ENCODE measurements at places on chromosomes 6 and 20.

DNA sequence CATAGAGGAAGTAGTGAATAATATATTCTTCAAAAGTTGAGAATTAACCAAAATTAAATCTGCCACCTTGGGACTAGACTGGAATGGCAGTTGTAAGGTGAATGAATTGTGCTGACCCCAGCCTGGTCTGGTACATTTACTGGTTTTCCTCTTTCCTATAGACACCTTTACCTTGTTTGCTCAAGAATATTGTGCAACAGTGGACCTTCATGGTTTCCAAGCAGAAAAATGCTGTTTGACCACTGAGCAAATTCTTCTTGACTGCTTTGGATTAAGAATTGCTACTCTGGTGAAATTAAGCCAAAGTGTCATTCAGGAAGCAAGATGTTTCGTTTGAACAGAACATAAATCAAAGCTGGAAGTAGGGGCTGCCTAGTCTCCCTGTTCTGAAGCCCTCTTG, 156.6 kb upstream of the TAB2 start:
- DNase-seq: peak; percentile 49

DNA sequence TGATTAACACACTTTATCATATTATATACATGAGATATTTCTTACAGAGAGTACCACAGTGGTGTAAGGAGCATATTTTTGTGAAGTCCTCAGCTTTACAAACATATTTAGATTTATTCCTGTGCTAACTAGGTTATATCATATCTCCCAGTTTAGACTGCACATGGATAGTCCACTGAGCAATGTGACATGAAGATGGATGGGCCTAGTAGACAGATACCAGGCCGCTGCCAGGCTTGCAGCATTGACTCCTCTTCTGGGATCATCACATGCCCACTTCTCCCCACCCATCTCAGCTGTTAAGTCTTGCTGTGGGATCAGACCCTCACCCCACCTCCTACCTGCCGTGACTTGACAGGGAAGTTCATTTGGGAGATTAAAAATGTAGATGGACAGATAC, 95.8 kb downstream of the SLX4IP start:
- DNase-seq: no peak

DNA sequence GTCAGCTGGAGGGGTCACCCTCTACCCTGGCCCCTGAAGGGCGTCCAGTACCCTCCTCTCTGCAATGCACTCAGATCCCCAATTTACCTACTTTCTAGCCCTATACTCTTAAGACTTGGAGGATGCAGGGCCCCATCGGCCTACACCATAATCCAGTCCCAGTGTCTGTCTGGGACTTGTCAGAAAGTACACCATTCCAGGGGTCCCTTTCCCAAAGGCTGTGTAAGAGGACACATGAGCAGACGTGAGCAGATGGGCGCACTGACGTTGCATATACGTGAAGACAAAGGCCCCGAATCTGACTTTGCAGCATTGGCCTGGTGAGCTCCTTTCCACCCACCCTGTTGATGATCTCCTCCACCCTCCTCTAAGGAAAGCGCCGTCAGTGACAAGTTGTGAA, 20.9 kb upstream of the SMOC2 start:
- no peak for DNase-seq

GRCh38 chr6:13538084-13538483, 36.3 kb upstream of the SIRT5 start:
- peak; percentile 55 for DNase-seq

DNA sequence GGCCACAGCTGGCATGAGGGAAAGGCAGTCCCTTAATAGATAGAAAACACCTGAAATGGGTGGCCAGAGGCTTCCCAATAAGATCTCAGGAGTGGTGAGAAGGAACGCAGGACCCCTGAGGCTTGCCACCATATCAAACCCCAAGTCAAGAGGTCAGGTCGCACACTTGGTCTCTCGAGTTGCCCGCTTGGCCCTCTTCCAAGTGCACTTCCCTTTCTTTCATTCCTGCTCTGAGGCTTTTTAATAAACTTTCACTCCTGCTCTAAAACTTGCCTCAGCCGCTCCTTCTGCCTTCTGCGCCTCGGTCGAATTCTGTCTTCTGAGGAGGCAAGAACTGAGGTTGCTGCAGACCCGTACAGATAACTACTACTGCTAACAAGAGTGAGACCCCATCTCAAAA, 64.2 kb downstream of the SLC2A10 start:
- no peak for DNase-seq

DNA sequence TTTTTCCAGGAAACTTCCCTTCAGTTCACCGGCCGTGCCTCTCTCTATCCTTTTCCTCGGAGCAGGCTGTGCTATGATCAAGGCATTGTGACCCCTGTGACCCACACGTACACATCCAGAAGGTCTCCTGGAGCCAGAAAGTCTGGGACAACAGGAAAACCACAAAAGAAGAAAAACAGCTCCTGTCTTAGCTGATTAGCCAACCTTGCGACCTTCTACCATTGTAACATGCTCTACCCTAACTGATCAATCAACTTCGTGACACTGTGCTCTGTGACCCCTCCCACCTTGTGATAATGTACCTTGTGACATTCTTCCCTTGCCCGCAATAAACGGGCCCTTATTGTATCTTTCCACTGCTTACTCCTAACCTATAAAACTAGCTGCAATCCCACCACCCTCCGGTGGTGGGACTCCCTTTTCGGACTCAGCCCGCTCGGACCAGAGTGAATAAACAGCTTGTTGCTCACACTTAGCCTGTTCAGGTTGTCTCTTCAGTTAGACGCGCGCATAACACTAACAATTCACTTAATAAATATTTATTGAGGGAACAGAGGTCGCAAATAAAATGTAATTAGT, 24.2 kb downstream of the ZNF311 start:
- DNase-seq: peak; percentile 100

- DNase-seq: no peak
Measured at GRCh38 chr6:125357515-125358256, 55.9 kb upstream of the HDDC2 start.

GRCh38 chr6:106120406-106120805, 34.3 kb downstream of the PRDM1 start:
- DNase-seq: no peak

GRCh38 chr6:143368426-143368825, 82.1 kb downstream of the ADAT2 start:
- DNase-seq: no peak

GRCh38 chr6:151482290-151482689, 11.5 kb upstream of the CCDC170 start:
- DNase-seq: no peak

DNA sequence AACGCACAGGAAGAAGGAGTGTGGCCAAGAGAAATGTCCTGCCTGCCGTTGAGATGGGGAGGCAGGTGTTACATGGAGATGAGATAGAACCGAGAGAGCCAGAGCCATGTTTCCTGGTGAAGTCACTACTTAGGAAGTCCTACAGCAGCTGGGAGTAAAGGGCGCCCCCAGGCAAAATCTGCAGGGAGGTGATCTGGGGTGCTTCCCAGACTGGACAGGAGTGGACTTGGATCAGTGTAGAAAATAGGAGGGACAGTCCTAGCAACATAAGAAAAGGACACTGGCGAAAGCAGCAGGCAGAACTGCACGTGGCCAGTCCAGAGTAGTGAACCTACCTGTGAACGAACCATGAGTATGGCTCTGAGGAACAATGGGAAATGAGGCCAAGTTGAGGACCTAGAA, 85.3 kb downstream of the CD164 start:
- no peak for DNase-seq

- no peak for DNase-seq
Measured at GRCh38 chr20:43160941-43161340, 28.8 kb downstream of the PTPRT start.

DNA sequence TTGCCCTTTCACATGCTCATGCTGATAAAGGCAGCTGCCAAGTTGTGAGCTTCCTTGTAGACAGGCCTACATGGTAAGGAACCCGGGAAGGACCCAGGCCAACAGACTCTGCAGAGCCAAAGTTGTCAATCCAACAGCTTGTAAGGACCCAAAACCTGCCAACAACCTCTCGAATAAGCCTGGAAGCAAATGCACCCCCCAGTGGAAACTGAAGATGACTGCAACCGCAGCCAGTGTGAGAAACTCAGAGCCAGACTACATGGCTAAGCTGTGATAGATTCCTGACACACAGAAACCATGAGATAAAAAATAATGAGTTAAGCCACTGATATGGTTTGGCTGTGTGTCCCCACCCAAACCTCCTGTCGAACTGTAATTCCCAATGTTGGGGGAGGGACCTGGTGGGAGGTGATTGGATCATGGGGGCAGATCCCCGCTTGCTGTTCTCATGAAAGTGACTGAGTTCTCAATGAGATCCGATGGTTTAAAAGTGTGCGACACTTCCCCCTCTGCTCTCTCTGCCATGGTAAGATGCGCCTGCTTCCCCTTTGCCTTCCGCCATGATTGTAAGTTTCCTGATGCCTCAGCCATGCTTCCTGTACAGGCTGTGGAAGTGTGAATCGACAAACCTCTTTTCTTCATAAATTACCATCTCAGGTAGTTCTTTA, 18.8 kb upstream of the CLPSL2 start:
- DNase-seq: peak; percentile 75

GRCh38 chr6:37741757-37742400, 44.2 kb upstream of the MDGA1 start:
- DNase-seq: peak; percentile 30

DNA sequence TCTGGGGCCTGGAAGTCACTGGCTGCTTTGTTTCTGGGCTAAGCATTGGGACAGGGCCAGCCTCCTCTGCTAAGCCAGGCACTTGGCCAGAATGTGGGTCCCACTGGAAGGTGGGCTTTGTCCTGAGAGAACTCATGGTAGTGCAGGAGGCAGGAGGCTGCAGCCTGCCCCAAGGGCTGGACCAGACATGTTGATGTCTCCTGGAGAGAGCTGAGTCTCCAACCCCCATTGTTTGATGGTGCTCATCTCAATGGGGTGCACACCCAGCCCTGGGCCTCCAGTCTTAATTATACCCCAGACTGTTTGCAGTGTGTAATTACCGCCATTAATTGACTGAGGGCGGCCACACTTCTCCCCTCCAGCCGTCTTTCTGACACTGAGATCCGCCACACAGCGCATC, 220.5 kb upstream of the PMEPA1 start:
- no peak for DNase-seq

DNA sequence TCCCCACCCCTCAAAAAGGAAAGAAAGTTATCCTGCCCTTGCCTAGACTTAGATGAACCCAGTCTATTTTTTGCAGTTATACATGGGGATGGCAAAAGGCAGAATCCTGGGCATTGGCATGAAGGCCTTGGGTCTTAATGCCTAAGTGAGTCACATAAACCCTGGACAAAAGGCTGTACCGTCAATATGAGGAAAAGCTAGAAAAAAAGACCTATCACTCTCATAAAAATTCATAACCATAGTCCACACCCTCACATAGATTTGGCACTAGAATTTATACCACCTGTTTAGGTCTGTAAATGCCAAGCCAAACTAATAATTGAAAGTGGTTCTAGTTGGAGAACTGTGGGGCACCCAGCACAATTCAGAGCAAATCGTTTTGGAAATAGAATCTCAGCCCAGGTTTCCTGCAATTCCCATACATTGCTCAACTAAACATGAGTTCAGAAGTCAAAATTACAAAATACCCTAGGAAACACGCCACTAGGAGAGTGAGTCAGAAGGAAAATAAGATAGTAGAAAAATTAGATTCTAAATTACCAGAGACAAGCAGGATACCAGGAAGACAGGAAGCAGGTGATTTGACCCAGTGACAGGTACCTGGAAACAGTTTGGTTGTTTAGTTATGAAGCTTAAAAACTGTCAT, 70.4 kb upstream of the FUCA2 start:
- DNase-seq: peak; percentile 42
